ENCODE measurements at places on chromosomes 2 and 18.

DNA sequence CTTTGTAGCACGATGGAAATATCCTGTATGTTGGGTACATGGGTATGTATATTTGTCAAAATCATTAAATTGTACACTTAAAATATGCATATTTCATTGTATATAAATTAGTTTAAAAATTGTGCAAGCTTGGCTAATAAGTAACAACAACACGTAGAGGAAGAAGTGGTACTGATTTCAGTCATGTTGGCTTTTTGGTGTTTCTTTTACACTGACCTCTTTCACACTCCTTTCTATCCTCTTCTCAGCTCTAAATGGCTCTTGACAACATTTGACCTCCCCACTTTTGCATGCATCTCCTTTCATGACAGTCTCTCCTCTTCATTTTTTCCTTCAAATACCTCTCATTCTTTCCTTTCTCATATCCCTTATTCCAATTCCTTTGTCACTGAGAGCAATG, 801.4 kb upstream of the ZEB2 start:
- DNase-seq = no peak

DNA sequence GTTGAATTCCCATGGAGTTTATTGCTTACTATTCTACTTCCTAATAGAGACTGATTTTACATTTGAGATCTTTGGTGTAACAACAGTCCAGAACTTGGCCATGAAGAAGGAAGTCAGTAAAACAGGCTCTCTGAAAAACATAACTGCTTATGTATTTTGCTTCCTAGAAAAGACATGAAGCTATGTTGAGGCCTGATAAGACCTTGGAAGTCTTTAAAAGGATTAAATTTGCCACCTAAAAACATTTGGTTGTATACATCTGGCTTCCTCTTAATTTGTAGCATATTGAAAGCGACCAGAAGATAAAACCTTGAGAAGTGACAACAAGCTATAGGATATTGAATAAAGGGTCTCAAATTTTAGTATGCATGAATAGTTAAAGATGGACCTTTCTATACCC, 36.4 kb downstream of the PTRHD1 start:
- no peak for DNase-seq

DNA sequence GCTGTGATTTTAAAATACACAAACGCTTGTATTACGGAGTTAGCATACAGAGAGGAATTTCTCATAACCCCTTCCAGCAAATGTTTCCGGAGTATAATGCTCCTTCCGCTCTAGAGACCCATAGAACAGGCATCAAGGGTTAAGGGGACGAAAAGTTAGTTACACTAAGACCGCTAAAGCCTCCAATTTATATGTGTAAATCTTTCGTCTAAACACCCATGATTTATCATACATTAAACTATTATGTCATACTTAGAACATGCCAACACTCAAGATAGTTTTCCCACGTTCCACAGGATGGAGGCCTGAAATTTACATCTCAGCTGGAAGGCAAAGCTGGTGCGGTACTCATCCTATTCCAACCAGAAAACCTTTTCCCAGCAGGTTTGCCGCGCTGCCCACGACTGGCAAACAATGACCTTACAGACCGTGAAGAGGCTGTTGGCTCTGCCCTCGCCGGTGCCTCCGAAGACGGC, 650 bp downstream of the ORMDL1 start:
- DNase-seq = no peak

- no peak for DNase-seq
Measured at GRCh38 chr2:26191316-26192159, 18.6 kb downstream of the GAREM2 start.

- no peak for DNase-seq
Measured at GRCh38 chr18:3748086-3748485, 298.1 kb downstream of the TGIF1 start.

DNA sequence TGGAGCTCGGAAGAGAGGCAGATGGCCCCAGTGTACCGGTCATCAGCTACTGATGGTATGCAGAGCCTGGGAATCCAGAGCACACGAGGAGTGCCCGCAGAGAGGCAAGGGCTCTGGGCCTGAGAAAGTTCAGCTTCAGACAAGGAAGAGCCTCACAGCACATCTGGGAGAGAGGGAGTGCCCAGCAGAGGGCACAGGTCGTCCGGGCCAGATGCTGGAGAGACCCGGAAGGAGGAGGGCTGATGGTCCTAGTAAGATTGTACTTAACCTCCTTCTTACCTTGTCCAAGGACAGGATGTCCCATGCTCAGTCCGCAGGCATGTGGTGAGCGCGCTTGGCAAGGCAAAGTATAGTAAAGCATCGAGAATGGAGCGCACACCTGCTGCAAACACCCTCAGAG, 24.4 kb upstream of the CHMP1B start:
- DNase-seq = no peak
